ENCODE measurements at places on chromosomes 2 and 18. TPM values are rescaled to one million over a fixed set of nuclear protein-coding genes. Genes with fewer than 3 reads are reported as not detected.
A peak's percentile ranks its signal among the peaks of the same experiment; 100 is the strongest.

Gene OR6B3
- not detected for total RNA-seq

Gene NT5C1B
- not detected for total RNA-seq

Gene CD302
- 6.3 TPM for total RNA-seq

Gene LGALSL
- total RNA-seq, result 2.0 TPM

Gene NCKAP5
- total RNA-seq, result 0.31 TPM

Gene KLHL30
- total RNA-seq, result 59.5 TPM

DNA sequence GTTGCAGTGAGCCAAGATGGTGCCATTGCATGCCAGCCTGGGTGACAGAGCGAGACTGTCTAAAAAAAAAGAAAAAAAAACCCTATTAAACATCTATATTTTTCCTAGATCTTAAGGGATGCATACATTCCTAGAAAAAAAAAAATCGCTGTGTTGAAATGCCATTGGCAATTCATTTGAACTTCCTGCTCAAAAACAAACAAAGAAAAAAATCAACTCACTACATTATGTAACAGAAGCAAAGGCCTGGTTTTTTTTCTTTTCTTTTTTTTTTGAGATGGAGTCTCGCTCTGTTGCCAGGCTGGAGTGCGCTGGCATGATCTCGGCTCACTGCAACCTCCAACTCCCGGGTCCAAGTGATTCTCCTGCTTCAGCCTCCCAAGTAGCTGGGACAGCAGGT lies 21.7 kb upstream of the STRN start:
- DNase-seq, result no peak

DNA sequence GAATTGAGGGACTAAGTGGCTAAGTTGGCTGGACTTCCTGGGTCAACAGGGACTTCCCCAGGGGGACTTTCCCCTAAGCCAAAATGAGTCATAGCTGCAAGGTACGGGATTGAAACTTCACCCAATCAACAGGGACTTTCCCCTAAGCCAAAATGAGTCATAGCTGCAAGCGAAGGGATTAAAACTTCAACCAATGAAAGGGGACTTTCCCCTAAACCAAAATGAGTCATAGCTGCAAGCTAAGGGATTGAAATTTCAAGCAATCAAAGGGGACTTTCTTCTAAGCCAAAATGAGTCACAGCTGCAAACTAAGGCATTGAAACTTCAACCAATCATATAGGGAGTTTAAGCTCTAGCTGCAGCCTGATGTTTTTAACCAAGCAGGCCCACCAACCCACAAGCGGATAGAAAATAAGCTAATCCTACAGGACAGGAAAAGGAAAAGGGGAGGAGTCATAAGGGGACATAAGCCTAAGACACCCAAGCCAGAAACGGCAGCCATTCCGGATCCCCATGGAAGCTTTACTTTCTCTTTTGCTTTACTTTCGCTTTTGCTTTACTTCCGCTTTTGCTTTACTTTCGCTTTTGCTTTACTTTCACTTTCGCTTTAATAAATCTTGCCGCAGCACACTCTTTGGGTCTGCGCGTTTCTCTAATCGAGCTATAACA lies 1375.4 kb upstream of the CELF4 start:
- DNase-seq, result peak; percentile 5

GRCh38 chr2:54065411-54065810 lies 50.0 kb upstream of the ACYP2 start:
- DNase-seq, result peak; percentile 94

- peak; percentile 80 for DNase-seq
These were observed 602.6 kb upstream of the VRK2 start for GRCh38 chr2:57443973-57444521.

- DNase-seq, result no peak
These were observed 43.7 kb downstream of the SH3BP4 start for GRCh38 chr2:234995332-234996068.

- no peak for DNase-seq
These were observed 42.5 kb downstream of the SPATS2L start for GRCh38 chr2:200348897-200349563.

- DNase-seq, result peak; percentile 100
These were observed 15.1 kb downstream of the SH2D6 start for GRCh38 chr2:85433511-85434089.

DNA sequence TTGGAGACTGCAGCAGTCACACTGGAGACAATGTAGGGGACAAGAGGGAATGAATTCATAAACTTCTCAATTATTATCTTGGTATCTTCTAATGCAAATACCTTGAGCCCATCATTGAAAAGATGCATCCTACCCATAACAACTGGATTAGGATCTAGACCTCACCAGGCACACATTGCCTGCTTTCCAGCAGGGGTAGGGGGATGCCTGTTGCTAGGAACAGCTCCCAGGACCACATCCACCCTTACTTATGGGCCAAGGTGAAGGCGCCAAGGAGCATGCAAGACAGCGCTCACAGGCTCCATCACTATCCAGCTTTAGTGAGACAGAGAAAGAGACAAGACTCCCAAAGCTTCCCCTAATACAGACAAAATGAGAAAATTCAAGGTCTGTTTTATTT lies 24.4 kb downstream of the KCTD1 start:
- DNase-seq, result no peak

- DNase-seq, result no peak
These were observed 34.5 kb downstream of the EMILIN2 start for GRCh38 chr18:2881088-2881839.

DNA sequence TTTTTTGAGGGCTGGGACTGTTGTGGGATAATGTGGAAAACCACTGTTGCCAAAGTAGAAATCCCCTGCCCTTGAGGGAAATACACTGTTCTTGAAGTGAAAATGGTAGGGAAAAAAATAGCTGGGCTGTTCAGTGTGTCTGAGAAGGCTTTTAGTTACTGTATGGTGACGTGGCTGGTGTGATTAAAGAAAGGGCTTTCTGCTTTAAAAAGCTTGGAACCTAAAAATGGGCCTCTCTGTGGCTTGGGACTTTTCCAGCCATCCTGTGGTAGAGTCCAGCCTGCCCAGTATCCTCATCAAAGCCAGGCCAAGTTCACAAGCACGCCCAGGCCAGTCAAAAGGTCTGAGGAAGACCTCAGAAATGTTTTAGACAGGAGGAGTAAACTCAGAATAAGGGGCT lies 6.8 kb downstream of the MGAT5 start:
- DNase-seq, result peak; percentile 96

DNA sequence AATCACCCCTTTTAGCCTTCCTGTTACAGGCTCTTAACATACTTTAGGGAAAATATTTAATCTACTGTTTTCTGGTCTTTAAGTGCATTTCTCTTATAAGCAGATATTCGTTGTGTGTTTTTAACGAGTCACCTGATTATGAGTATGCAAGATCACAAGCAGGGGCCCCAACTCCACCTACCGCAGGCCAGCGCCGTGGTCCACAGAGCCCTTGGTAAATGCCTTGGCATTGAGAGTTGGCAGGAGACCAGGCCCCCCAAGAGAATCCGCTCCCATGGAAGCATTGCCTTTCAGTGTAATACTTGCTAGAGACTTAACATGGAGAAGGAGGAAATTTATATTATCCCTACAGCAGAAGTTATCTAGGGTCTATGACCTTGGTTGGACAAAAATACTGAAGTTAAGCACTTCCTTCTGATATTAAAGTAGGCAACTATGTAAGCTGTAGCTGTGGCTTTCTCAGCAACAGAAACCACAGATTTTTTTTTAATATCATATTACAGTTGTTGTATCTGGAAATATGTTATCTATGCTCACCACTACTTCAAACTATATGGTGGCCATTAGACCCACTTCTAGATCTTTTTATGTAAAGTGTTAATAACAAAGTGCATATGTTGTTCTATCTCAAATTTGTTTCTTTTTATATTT lies 241.8 kb upstream of the MGAT5 start:
- DNase-seq, result peak; percentile 5

Data from myocyte (in vitro differentiated cells).